ENCODE measurements at places on chromosomes 7 and 10.

GRCh38 chr10:47406548-47406869, 22.4 kb upstream of the ZNF488 start:
- DNase-seq: no peak

DNA sequence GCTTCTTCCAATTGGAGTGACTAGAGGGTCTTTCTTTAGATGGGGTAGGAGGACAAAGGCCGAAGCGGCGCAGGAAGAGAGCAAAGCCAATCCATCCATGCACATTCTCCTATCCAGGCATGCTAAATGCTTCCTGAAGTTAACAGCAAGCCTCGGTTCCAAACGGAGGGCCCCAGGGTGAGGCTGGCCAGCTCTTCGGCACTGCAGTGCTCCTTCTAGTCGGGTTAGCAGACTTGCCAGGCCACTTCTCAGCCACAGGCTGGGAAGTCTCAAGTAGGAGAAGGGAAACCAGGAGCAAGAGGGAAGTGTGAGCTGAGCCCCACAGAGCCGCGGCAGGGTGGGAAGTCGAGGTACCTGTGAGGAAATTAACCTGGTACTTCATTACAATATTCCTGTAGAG, 253.8 kb upstream of the INHBA start:
- no peak for DNase-seq

DNA sequence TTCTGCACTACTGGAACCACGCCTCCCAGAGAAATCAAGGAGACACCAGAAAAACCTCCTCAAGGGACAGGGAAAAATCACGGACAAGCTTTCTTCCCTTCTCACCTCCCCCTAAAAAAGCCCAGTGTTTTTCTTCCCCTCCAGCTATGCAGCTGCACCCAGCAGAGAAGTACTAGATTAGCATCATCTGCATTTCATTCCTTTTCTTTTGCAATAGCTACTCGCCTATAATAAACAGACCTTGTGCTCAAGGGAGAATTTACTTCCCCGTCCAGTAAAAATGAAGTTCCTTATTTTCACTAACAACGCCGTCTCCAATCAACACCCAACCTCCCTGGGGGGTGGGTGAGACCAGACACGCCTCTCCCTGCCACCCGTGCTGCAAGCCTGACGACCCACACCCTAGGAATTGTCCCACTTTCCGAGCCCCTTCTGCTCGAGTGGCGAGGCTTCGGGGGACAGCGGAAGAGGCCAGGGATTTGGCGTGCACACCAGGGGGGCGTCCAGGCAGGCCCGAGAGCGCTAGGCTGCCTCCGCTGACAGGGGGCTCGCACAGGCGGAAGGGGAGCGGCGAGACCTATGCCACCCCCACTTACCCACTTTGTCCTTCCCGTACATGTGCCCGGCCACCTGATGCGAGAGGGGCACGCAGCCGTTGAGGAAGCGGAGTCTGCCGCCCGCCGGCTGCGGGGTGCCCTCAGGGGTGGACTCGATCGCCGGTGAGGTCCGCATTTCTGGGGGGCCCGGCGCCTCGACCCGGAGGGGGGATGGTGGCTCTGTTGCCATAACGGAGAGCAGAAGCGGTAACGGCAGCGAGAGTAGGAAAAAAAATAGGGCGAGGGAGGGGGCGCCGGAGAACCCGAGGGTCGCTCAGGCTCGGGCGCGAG, 625 bp downstream of the IPMK start:
- DNase-seq: no peak

DNA sequence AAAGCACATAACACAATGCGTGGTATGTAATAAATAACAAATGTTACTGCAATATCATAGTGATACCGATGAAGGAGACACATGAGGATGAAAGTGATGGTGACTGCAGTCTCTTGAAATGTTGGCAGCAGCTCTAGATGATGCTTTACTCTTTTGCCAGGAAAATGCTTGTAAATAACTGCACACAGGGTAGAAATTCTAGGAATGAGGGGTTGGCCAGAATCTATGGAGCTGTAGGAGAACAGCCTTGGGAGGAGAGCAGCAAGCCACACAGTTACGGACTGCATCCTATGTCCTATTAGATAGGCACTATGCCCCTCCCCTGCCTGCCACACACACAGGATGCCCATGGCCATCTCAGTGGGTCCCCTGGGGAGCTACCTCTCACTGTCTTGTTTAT, 97.6 kb upstream of the GSDME start:
- DNase-seq: no peak

- peak; percentile 60 for DNase-seq
These were observed 645 bp downstream of the SLC26A4 start for GRCh38 chr7:107661081-107661864.

- DNase-seq: no peak
These were observed 40.1 kb upstream of the AKR1C2 start for GRCh38 chr10:5043716-5044115.

- DNase-seq: no peak
These were observed 164.7 kb downstream of the ACTR3B start for GRCh38 chr7:152924238-152924637.

GRCh38 chr7:86733783-86734182, 90.1 kb downstream of the GRM3 start:
- peak; percentile 17 for DNase-seq

DNA sequence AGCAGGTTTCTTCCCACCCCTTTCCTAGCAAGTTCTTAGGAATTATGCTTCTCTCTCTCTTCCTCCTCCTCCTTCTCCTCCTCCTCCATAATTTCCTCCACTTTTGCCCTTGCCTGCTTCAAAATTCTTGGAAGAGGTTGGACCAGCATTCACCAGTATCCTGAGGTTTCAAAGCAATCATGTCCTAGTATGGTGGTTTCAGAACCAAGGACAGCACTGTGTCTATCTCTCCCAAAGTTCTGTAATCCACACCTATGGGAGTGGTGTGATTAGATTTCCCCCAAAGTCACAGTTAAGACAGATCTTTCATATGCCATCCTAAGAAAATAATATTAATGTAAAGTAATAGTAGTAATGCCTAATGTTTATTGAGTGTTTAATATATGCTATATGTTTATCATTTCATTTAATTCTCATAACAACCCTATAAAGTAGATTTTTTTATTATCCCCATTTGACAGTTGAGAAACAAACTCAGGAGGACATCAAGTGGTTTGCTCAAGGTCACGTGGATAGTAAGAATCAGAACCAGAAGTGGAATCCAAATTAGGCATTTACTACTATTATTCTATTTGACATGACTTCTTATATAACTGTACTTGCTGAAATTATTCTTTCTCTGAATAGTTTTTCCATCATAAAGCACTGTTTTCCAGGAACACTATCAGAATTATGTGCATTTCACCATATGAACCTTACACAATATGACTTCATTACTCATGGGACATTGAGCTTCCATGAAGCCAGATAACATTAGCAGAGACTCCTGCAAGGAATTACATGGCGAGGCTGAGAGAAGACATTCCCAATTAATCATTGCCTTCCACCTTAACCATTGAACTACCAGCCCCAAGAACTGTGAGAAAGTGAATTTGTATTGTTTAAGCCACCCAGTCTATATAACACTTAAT, 91.4 kb downstream of the IPMK start:
- DNase-seq: no peak

- no peak for DNase-seq
These were observed 38.4 kb downstream of the ADRB1 start for GRCh38 chr10:114081911-114082583.

DNA sequence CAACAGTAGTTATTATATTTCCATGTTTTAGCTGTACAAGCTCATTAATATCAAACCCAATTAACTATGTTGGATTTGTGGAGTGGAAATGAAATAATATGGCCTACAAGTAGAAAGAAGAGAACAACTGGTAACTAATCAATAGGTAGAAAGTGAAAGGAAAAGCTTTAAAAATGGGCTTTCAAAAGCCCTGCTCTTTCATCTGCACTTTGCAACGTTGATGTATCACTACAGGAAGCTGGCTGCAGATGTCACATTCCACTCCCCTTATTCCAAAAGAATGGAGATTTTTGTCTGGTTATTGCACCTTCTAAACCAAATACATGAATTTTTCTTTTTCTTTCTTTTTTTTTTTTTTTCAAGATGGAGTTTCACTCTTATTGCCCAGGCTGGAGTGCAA, 11.7 kb upstream of the MKI67 start:
- no peak for DNase-seq

DNA sequence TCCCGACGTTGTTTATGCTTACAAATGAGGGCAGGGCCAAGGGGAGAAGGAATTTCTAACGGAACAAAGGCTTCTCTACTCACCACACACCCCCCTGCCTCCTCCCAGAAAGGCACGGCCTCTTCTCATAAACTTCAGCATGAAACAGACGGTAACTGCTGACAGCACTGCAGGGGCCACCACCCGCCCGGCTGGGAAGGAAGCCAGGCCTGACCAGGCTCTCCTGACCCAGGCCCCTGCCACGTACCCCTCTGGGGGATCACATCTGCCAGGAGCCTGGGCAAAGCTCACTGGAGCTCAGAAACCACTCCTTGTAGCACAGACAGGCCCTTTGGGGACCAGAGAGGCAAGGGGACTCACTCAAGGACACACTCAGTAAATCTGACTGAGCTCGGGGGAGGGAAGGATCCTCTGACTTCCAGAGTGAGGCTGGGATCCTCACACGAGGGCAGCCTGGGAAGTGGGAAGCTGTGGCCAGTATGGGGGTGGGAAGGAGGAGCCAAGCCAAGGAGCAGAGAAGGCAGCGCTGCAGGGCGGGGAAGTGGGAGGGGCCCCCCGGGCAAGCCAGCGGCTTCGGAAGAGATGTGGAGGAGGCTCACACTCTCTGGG, 46.1 kb downstream of the ZCCHC24 start:
- peak; percentile 75 for DNase-seq

DNA sequence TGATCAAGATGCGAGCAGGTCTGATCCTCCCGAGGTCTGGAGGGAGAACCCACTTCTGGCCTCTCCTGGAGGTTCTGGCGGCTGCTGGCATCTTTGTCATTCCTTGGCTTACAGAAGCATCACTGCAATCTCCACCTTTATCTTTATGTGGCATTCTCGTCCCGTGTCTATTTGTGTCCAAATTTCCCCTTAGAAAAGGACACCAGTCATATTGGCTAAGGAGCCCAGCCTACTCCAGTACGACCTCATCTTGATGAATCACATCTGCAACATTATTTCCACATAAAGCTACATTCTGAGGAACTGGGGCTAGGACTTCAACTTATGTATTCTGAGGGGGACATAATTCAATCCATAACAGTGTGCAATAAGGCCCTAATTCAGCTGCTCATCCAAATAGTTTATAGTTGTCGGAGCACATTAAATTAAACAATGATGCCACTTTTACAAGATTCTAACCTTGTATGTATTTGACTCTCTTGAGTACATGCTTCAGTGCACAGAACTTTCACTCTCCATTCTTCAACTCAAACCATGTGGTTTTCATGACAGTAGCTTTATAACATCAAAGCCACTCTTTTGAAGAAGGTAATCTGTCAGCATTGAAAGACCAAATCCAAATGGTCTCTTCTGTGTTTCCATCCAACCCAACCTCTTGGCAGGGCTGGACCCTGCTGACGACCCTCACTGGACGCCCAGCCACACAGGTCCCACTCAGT, 86.2 kb upstream of the DDC start:
- no peak for DNase-seq

DNA sequence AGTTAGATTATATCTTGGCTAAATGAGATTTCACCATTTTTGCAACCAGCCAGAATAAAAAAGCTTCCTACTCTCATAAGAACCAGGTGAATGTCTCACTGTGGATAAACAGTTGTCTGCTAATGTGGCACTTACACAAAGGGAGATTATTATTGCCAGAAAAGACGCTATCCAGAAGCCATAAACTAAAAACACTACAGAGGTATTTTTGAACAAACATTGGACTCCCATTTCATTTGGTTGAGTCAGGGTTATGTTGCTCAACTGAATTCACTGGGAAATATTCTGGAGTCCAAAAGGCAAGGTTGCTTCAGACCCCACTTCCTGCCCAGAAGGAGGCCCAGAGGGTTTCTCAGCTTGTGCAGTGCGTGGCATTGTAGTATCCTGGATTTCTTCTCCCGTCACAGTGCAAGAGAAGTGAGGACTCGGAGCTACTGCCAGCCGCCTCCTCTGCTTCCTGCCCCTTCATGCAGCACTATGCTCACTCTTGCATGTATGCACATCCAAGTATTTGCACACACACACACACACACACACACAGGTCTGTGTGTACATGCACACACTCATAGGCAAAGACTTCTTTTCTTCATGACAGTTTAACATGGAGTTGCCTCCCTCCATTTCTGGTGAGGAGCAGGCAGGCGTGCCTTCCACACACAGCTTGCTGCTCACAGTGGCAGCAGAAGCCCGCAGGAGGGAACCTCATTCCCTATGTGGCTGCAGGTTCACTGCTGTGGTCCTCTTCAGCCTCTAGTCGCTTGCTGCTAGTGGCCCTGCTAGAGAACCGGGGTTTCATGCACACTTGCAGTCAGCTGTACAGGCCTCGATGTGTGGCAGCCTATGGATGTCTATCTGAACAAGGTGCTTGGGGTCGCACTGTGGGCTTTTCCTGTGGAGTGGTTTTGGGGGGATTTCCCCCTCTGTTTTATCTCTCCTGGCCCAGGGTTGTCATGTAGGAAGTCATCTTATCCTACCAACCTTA, 10.1 kb downstream of the DENND10 start:
- DNase-seq: no peak

GRCh38 chr10:94631077-94631875, 52.3 kb upstream of the CYP2C18 start:
- DNase-seq: no peak

DNA sequence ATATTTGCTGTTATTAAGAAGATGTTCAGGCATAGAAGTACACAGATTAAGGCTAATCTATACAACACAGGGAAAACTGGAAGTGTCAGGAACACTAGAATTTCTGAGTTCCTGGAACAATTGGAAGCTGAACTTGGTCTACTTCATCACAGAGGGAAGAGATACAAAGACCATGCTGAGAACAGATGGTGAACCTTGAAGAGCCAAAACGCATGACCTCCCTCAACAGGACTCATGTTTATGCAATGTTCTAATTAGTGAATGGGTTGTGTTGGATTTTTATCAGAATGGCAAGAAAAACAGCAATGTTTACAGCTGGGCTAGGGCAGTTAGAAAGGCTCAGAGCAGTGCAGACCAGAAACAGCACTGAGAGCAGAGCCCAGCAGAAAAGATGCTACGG, 94.9 kb downstream of the SFMBT2 start:
- DNase-seq: no peak

DNA sequence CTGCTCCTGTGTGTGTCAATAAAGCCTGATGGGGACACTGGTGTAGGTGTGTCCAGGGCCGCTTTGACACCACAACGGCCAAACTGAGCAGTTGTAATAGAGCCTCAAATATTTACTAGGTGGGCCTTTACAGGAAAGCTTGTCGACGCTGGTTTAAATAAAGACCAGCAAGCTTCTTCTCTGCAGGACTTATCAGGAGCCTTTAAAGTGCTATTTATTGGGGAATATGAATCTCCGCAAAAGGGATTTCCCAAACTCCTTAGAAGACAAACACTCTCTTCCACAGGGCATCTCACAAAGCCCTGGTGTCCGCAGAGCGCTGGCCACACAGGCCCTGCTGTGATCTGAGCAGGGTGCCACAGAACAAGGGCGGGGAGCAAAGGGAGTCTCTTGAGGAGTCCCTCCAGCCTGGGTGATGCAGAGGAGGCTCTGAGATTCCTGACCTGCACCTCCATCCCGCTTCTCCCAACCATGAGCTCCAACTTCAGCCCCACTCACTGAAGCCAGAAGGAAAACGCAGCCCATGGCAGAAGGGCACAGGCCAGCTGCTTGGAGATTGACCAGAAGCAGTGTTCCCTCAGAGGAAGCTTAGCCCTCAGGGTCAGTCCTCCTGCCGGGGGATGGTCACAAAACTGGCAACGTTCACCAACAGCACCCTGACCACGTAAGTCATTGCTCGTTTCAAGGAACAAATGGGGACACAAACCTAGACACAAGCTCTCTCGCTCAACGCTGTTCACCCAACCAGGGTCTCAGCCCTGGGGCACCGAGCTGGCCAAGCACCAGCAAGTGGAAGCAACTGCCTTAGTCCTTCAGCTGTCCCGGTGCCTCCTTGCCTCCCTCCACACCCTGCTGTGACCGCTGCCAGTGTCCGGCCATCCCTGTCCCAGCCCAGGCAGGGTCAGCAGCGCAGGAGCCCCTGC, 129.5 kb downstream of the OAT start:
- peak; percentile 68 for DNase-seq

Measured in posterior cingulate gyrus (tissue), 11 donors.